Activated CD4-positive, alpha-beta memory T cell treated with anti-CD3 and anti-CD28 coated beads for 36 hours (primary cell): ENCODE measurements at places on chromosomes 12 and 14. TPM values are rescaled to one million over a fixed set of nuclear protein-coding genes. Genes with fewer than 3 reads are reported as not detected.

Gene FGF6
- total RNA-seq, result not detected

Gene ACTR6
- 58.3 TPM for total RNA-seq

Gene NRXN3
- total RNA-seq, result not detected

Gene NFATC4
- not detected for total RNA-seq

Gene FBLN5
- 1.9 TPM for total RNA-seq

Gene WIF1
- total RNA-seq, result 0.12 TPM

Gene MGP
- not detected for total RNA-seq

Gene PSMC1
- 107 TPM for total RNA-seq

Gene SPRYD4
- 2.4 TPM for total RNA-seq

Gene SLC24A4
- not detected for total RNA-seq

Gene GZMH
- 65.6 TPM for total RNA-seq

Gene GALNT16
- not detected for total RNA-seq

Gene FOXN4
- not detected for total RNA-seq

Gene PLXNC1
- 5.7 TPM for total RNA-seq
